Astrocyte (in vitro differentiated cells and primary cell): ENCODE measurements at places on chromosomes 6 and 20.

DNA sequence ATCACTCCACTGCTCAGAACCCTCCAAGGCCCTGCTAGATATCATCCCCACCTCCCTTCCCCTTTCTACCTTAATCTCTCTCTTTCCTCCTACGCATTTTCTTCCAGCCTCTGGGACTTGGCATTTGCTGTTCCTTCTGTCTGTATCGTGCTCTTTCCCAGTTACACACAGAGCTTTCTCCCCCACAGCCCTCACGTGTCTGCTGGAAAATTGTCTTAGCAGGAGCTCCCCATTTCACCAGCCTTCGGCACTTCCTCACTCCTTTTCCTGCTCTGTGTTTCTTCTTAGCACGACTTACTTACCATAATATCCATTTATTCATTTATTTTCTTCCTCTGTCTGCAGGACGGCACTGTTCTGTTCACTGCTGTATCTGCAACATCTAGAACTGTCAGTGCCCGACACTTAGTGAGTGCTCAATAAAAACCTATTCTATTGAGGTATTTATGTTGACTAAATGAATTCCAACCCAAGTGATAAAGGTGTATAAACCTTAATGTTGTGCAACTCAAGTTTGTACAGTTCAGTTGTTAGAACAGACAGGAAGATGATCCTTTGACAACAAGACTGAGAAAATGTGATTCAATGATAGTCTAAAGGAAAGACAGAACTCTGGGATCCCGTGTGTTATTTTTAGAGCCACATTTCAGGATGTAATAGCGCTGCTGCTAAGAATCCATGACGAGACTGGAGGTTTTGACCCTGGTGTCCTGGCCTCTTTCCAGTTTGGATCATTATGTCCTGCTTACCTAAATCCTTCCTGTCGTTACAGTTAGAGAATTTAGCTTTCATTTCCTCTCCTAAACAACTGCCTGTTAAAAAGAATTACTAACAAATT lies 170.1 kb upstream of the LAMP5 start:
- peak; percentile 49 for DNase-seq

DNA sequence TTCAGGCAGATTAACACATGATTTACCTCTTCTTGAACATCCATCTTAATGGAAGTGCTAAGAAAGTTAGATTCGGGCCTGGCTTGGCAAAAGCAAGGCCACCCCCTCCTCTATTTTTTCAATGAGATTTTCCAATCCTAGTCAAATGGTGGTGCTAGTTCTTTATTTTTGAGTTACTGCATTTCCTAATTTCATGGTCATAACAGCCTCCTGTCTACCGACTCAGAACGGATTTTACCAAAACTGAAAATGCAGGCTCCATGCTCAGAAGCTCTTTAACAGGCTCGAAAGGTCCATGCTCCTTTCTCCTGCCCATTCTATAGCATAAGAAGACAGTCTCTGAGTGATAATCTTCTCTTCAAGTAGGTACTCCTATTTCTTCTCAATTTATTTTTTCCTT lies 117.2 kb upstream of the ESR1 start:
- DNase-seq, result no peak

- peak; percentile 67 for DNase-seq
These were observed at the start of gene BCL2L1 for GRCh38 chr20:31722257-31723068. BCL2L1 (minus strand) TSS chr20:31722868; CDS start chr20:31722218, 650 bp downstream.

GRCh38 chr20:62508641-62509051 lies 32.9 kb upstream of the GATA5 start:
- no peak for DNase-seq

- DNase-seq, result no peak
These were observed 891 bp downstream of the RSPO3 start for GRCh38 chr6:127119102-127120022.

DNA sequence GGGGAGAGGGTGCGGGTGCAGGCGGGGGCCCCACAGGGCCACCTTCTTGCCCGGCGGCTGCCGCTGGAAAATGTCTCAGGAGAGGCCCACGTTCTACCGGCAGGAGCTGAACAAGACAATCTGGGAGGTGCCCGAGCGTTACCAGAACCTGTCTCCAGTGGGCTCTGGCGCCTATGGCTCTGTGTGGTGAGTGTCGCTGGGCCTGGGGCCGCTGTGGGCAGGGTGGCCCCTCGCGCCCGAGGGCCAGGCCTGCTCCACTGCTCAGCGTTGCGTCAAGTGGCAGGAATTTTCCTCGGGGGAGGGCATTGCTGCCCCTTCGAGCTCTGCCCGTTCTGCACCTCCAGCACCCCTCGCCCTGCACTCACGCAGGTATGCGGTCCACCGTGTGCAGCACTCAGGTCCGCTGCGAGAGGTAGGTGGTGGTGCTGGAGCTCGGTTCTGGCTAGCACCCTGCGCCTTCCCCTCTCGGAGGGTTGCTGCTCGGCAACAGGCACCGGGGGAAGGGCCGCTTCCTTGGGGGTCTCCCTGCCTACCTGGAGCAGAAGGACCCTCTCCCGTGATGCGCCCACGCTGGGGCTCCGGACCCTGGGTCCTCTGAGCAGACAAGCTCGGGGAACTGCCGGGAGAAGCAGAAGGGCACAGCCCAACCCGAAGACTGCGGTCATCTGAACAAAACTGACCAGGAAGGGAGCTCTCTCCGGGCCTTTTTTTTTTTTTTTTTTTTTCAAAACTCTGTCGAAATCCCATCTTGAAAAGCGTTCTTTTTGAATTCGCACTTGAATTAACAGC lies 674 bp downstream of the MAPK14 start:
- peak; percentile 6 for DNase-seq
